ENCODE measurements at places on chromosomes 13 and 19. TPM values are rescaled to one million over a fixed set of nuclear protein-coding genes. Genes with fewer than 3 reads are reported as not detected.
A peak's percentile ranks its signal among the peaks of the same experiment; 100 is the strongest.

GRCh38 chr13:98526182-98526512 is 50.8 kb downstream of the STK24 start:
- no peak for DNase-seq

The LGALS4 gene
- total RNA-seq = 0.84 TPM

DNA sequence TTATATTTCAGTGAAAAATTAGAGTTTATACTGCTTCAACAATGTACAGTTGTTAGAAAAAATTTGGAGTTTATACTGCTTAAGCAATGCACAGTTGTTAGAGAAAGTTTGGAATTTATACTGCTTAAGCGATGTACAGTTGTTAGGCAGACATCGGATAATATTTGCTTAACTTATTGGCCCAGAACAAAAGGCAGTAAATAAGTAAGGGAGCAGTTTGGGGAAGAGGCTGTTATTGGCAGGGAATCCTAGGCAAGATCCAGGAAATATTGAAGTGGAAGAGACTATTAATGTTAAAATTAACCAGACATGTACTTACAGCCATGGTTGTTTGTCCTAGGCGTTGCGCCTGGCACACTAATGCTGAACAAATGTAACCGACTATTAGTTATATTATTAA is 166.9 kb downstream of the GPC5 start:
- DNase-seq = no peak

DNA sequence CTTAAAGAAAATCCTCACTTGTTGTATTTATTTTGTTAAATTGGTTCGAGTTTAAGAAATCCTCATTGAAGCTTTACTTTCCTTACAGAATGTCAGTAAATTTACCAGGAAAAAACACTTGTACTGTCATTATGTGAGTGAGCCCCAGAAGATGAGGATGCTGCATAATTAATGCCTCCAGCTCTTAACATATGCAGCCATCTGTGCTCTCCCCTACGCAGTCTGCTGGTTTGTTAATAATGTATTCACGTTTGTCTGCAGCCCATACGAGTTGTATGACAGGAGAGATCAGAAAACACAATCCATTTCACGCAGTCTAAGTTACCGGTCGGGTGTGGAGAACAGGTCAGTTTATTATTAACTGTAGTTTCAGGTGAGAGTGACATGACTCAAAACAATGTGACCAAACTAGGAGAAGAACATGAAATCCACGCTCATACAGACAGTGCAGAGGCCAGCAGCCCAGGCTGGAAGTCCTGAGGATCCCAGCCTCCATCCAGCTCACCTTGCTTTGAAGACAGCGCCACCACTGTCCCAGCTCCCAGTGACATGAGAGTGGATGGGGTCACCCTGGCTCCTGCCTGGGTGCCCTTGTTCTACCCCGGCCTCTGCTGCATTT is 19.8 kb upstream of the ATP11A start:
- DNase-seq = no peak

DNA sequence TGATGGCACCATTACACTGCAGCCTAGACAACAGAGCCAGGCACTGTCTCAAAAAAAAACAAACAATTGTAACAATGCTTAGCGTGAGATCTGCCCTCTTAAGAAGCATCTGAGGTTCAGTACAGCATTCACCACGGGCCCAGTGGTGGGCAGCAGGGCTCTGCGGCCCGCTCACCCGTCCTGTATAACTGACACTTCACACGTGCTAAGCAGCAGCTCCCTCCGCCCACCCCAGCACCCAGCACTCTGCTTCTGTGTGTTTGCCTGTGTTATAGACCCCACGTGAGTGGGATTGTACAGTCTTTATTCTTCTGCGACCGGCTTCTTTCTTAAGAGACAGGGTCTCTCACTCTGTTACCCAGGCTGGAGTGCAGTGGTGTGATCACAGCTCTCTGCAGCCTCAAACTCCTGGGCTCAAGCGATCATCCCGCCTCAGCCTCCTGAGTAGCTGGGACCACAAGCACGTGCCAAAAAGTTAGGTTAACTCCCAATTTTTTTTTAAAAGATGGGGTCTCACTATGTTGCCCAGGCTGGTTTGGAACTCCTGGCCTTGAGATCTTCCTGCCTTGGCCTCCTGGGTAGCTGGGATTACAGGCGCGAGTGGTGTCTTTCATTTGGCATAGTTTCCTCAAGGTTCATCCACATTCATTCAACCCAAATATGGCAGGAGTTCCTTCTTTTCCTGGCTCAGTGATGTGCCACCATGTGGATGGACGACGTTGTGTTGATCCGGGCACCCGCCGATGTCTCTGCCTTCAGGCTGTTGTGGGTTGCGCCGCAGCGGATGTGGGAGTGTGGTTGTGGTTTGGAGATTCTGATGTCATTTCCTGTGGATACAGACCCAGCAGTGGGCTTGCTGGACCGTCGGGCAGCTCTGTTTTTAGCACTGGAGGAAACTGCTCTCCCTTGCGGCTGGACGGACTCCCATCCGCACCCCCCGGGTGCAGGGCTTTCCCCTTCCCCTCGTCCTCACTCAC is 170.0 kb downstream of the KDM4B start:
- DNase-seq = no peak

- DNase-seq = no peak
Observed at GRCh38 chr19:6713773-6714692, 6.4 kb downstream of the C3 start.

The SHISA2 gene
- 1.1 TPM for total RNA-seq

GRCh38 chr13:60303166-60303565 is 93.9 kb upstream of the TDRD3 start:
- no peak for DNase-seq

DNA sequence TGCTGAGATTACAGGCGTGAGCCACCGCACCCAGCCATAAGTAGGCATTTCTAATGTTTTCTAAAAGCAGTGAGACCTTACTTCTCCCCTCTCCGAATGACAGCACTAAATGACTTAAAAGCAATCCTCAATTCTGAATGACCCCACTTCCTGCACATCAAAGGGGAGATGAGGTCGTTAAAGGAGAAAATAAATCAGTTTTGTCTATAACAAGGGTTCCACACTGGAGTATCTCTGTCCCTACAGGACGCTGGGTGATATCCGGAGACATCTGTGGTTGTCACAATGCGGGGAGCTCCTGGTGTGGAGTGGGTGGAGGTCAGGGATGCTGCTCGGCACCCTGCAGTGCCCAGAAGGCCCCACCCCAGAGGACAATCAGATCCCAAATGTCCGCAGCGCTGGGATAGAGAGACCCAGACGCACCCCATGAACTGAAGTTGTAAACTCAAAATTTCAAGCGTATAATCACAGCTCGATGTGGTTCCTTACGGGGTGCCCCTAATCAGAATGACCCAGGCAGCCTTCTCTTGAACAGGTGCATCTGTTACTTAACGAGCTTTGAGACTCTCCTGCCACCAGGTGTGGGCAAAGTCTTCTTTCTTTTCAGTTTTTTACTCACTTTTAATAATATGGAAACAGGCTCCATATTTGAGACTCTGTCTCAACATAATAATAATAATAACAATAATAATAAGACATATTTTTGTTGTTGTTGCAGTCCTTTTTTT is 2.9 kb downstream of the GNG7 start:
- DNase-seq = no peak

The PCDH17 gene
- 44.9 TPM for total RNA-seq

DNA sequence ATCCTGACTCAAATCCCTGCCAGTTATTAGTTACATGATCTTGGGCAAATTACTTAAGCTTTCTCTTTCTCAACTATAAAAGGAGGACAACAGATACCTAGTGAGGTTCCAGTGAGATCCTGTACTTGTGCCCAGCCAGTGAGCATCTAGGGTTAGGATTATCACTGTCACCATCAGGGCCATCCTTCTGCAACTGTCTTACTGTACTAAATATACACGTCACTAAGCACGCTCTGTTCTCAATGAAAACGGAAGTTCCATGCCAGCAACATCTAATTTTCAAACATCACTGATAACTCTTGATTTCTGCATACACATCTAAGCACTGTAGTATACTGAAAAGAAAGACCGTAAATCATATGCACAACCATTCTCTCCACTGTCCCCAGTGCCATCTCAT is 70.0 kb downstream of the FOXO1 start:
- DNase-seq = no peak

The TSEN34 gene
- 20.8 TPM for total RNA-seq

The CYP2A6 gene
- not detected for total RNA-seq

The PRRG2 gene
- total RNA-seq = 0.67 TPM

- DNase-seq = peak; percentile 58
Observed at GRCh38 chr19:46265217-46265828, 31.5 kb upstream of the HIF3A start.

DNA sequence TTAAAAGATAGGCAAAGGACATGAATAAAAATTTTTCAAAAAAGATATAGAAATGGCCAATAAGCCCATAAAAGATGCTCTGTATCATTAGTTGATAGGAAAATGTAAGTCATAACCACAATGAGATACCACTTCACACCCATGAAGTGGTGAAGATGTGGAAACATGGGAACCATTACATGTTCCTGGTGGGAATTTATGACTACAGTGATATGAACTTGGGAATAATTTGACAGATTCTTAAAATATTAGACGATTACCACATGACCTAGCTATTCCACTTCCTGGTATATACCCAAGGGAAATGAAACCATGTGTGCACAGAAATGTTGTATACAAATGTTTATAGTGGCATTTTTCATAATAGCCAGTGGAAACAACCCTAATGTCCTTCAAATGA is 232.2 kb downstream of the GGACT start:
- no peak for DNase-seq

The CKAP2 gene
- total RNA-seq = 25.5 TPM

DNA sequence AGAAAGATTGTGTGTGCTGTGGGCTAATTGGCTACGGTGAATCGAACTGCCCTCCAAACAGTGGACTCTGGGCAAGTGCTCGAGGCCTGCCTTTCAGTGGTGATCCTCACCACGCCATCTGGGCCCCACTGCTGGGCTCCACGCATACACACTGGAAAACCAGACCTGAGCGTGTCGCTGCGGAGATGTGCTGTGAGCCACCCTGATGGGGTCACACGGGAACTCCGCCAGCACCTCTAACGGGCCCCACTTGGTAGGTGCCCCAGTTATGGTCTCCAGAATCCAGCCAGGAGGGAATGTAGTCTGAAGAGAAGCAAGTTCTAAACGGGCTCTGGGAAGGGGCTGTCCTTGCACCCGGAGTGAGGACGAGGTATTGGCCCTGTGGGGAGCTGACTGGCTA is 39.3 kb downstream of the C13orf46 start:
- no peak for DNase-seq

The SPART gene
- total RNA-seq = 87.0 TPM

The SIN3B gene
- total RNA-seq = 133 TPM

DNA sequence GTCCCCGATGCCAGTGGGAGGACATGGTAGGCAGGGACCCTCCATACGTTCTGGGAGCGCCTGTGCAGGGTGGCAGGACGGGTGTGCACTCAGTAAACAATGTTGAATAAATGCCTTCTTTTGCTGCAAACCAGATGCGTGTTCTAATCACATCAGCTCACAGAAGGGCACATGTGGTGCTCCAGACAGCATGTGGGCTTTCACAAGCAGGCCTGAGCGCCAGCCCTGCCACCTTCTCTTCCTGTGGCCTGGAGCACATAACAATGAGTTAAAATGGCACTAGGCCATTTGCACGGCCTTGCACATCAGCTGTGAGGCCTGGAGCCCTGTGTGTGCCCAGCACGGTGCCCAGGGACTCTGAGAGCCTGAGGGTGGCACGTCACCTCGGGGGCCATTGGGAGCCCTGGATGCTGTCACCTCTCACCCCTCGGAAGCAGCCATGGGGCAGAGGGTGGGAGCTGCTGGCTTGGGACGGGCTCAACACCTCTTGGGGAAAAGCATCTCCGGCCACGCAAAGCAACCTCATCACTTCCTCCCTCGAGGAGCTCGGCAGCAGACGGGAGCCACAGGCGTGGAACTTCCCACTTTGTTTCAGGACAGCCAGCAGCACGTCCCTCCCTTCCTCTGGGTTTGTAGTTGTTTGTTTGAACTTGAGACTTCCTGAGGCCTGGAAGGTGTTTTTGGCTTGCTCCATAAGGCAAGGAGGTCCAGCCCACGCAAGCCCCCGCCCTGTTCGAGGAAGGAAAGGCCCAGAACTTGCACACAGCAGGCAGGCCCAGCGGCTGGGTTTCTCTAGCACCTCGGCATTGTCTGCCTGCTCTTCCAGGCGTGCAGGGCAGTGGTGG is 9.8 kb downstream of the MCF2L start:
- DNase-seq = no peak

- DNase-seq = peak; percentile 18
Observed at GRCh38 chr19:46944918-46945628, 74.6 kb upstream of the NPAS1 start.

The MIER2 gene
- 30.7 TPM for total RNA-seq

- no peak for DNase-seq
Observed at GRCh38 chr19:42440357-42441048, 2.2 kb downstream of the CXCL17 start.

The TTYH1 gene
- 249 TPM for total RNA-seq

The LRRC8E gene
- not detected for total RNA-seq

- no peak for DNase-seq
Observed at GRCh38 chr19:10133596-10133995, 13.9 kb upstream of the EIF3G start.

DNA sequence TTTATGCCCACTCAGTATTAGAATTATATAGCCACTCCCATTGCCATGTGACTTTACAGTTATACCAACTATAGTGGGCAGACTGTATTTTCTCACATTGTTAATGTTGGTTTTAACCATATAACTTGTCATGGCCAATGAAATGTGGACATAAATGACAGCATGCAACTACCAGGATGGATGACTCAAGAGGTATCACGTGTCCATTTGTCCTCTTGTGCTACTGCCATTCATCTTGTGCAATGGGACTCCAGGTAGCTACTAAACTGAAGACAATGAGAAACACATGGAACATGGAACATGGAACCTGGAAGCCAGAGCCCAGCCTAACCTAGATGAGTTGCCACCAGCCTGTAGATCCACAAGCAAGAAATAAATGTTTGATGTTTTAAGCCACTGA is 242.7 kb upstream of the IPO5 start:
- DNase-seq = no peak

DNA sequence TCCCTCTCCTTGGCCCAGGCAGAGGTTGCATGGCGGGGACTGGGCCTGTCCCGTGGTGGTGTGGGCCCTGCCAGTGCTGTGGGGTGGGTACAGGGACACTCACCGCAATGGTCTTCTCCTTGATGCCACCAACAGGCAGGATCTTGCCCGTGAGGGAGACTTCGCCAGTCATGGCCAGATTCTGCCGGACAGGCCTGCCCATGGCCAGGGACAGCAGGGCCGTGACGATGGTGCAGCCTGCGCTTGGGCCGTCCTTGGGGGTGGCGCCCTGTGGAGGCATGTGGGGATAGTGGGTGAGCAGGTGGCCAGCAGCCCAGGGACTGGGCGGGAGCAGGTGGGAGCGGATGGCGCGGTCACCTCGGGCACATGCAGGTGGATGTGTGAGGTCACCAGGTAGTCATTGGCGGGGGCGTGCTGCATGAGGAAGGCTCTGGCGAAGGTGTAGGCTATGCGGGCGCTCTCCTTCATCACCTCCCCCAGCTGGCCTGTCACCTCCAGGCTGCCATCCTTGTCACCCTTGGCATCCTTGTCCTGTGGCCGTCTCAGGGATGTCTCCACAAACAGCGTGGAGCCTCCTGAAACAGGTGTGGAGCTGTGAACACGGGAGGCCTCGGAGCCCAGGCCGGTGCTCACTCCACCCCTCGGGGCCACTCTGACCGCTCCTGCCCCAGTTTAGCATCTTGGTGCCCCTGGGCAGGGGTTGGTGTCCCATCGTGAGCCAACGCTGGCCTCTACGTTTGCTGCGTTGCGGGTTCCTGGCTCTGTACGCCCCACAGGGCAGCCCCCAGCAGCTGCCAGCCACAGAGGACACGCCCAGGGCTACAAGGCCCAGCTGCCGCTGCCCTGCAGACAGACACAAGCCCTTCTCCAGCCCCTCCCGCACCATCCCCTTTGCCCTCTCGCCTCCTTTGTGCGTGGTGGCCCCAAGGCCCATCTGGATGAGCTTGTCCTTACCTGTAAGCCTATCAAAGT is 3.4 kb downstream of the RPL36 start:
- no peak for DNase-seq

Measured in dorsolateral prefrontal cortex (tissue), 122 donors.